ENCODE measurements at places on chromosomes 4 and X.
A peak's percentile ranks its signal among the peaks of the same experiment; 100 is the strongest.

- no peak for DNase-seq
Observed at GRCh38 chr4:72983709-72984108, 85.8 kb downstream of the COX18 start.

DNA sequence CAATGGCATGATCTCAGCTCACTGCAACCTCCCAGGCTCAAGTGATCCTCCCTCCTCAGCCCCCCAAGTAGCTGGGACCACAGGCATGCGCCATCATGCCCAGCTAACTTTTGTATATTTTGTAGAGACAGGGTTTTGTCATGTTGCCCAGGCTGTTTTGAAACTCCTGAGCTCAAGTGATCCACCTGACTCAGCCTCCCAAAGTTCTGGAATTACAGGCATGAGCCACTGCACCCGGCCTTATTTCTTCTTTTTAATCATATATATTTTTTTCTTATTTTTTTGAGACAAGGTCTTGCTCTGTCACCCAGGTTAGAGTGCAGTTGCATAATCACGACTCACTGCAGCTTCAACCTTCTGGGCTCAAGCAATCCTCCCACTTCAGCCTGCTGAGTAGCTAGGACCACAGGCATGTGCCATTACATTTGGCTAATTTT lies 184.0 kb downstream of the TSPAN5 start:
- no peak for DNase-seq

DNA sequence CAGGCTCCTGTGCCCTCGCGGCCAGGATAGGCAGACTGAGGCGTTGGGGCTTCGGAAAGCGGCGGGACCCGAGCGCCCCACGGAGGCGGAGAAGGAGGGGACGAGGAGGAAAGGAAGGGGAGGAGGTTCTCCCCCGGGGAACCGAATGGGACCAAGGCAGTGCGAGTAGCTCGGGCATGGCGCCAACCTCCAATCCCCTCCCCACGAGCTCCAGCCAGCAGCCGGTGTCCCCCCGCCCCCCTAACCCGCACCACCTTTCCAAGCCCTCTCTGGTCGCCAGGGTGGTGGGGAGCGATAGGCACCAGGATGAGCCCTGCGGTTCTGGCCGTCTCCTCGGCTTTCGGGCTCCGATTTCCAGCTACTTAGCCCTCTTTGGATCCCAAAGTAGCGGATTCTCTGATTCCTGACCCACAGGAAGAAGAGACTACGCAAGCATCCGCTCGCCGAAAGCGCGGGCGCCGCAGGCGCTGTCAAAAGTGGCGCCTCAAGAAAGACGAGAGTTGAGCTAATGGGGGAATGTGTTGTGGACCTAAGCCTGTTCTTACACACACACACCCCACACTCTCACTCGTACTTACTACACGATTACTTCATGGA lies 15.2 kb upstream of the ZIC3 start:
- no peak for DNase-seq

DNA sequence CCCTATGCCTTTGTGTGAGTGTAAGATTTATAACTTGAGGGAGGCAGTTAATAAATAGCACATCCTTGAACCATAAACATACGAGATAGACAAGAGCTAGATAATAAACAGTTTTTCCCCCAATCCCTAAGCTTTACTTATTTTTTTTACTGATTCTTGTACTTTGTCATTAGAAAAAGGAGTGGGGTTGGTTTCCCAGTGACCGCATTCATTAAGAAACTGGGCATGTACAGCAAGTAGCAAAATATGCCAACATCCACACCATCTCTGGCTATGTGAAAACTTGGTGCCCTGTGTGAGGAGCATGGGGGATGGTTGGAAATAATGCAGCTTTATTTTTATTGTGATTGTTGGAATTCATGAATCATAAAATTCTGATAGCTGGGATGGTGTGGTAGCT lies 176.2 kb downstream of the CBR4 start:
- DNase-seq = no peak

GRCh38 chrX:137563681-137564651 lies 2.0 kb upstream of the ZIC3 start:
- no peak for DNase-seq

- DNase-seq = no peak
Observed at GRCh38 chr4:23298371-23298770, 591.5 kb downstream of the PPARGC1A start.

DNA sequence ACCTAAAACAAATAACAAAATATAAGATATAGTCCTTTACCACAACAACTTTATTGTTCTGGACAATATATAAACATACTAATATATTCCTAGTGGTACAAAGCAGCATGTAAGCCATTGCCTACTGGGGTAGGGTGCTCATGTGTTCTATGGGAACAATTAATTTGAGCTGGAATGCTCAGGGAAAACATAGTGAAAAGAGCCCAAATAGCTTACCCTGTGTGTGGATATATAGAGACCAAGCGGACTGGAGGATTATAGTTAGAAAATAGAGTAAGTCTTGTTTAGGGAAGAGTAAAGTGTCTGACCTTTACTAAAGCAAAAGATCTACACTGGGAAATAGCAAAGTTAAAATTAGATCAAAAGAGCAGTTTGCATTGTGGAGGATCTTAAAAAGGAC lies 64.8 kb downstream of the MAD2L1 start:
- no peak for DNase-seq

DNA sequence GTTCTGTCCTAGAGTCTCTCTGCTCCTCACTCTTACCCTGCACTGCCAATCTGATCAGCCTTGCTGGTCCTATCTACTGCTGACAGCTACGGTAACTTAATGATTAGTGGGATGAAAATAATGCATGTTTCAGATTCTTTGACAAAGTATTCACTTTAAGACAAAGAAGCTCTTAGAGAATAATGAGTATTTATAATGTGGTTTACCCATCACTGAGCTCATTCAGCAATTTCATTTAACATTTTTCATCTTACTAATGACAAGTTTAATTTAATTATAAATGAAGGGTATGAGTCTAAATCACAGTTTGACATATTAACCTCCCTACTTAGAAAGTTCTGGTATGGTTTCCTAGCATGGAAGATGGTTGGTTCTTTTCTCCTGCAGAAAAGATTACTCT lies 428.2 kb downstream of the ADGRL3 start:
- DNase-seq = no peak

DNA sequence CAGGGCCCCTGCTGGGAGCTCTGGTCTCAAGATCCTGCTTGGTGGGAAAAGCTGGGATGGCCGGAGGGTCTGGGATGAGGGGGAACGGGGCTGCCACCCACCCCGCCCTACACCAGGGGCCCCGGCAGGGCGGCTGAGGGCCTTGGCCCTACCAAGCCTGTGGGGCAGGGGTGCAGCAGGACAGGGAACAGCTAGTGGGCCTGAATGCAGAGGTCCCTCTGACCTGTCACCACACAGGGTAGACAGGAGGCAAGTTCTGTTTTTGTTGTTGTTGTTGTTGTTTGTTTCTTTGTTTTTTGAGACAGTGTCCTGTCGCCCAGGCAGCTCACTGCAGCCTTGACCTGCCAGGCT lies 332 bp upstream of the RENBP start:
- no peak for DNase-seq

GRCh38 chrX:53091354-53091753 lies 2.6 kb upstream of the KANTR start:
- DNase-seq = no peak

- no peak for DNase-seq
Observed at GRCh38 chr4:13963601-13964000, 336.1 kb upstream of the BOD1L1 start.

DNA sequence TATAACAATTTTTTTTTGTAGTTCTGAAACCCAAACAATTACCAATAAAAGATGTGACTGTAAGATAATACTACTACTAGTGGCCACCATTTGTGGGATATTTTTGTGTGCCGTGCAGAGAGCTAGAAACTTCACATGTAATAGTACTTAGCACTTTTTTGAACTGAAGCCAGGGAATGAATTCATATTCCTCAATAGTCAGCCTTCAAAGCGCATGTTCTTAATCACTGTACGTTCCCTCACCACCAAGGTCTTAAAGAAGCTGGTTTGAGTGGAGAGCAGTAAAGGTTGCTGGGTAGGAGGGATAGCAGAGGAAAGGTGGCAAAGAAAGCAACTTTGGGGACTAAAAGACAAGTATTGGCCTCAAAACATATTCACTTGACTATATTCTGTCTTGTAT lies 9.6 kb upstream of the RUFY3 start:
- DNase-seq = no peak

GRCh38 chrX:30653415-30654131 lies at the start of gene GK:
TSS of gene GK (plus strand) at chrX:30653423. CDS start at chrX:30653538, 115 bp downstream.
- peak; percentile 28 for DNase-seq

Measured in CD4-positive, alpha-beta T cell treated with Interleukin-6 for 4 hours (primary cell).